ENCODE measurements at places on chromosomes 2 and 18. TPM values are rescaled to one million over a fixed set of nuclear protein-coding genes. Genes with fewer than 3 reads are reported as not detected.

KCNG3 gene
- polyA plus RNA-seq: 0.86 TPM

- no peak for DNase-seq
Measured at GRCh38 chr2:64840426-64840881, 148.7 kb upstream of the SLC1A4 start.

- no peak for DNase-seq
Measured at GRCh38 chr2:208195531-208195930, 5.7 kb upstream of the C2orf80 start.

GRCh38 chr2:10889651-10890215 is 22.0 kb upstream of the KCNF1 start:
- DNase-seq: no peak

DNA sequence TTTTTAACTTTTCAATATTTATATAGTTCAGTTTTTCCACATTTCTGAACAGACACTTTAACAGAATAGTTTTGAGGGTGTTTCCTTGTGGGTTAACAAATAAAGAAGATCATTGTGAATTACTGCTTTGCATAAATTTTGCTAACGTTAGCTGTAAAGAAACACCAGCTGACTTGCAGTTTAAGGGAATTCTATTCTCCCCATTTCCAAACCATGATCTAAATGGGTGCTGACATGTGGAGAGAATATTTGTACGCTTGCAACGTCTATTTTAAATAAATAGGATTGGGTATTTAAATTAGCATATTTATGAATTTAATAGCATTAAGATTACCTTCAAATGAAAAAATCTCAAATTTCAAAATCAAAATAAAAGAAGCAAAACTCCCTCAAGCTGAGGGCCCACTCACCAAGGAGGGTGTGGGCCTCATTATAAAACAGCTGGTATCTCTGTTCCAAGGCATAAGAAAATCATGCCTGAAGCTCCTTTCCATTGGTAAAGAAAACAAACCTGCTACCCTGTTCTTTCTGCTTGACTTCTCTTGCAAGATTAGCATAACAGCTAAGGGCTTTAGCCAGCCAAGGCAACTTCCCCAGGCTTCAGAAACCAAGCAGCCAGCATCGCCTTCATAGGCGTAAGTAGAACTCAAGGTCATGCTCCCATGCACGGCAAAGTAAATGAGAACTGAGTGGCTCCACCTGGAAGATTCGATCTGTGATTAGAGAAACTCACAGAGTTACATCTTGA is 3.2 kb downstream of the MRO start:
- DNase-seq: no peak

DNA sequence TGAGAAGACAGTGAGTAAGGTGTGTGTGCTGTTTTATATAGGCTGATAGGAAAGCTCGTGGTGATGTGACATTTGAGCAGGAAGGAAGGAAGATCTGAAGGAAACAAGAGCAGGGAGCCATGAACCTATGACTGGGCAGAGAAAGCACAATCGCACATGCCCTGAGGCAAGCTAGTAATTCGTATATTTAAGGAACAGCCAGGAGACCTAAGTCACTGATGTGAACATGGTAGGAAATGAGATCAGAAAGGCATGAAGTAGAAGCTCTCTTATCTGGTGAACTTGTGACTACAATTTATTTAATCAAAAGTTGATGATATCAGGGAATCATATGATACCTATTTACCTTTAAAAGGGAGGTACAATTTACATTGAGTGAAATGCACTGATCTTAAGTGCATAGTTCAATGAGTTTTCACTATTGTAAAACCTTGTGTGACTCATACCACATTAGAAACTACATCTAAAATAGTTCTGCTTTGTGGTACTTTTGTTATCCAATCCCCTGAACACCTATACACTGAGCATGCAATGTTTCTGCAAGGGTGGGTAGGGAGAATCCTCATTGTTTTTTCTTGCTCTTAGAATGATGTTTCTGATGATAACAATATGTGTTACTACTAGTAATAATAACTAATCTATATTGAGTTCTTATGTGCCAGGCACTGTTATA is 67.5 kb downstream of the GALNT13 start:
- no peak for DNase-seq

DNA sequence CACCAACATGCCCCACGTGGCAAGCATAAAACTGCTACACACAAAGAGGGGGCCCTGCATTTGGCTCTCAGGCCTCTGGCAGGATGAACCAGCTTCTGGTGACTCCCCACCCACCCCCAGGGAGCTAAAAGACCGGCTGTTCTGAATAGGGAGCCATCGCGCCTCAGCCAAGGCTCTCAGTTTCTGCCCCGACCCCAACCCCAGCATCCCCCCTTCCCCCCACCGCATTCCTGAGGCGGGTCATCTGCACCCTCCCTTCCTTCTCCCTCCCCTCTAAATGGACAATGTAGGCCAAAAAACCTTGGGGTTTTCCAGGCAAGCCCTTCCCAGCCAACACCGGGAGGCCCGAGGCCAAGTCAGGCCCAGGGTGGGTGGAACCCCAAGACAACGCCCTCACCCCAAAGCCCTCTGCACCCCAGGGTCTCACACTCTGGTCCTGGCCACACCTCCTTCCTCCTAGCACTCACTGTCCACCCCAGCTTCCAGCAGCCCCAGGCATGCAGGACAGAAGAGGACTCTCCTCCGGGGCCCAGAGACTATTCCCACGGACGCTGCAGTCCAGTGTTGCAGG is 5.7 kb downstream of the CYP26B1 start:
- DNase-seq: no peak

GRCh38 chr2:99386011-99386410 is 48.8 kb downstream of the EIF5B start:
- no peak for DNase-seq

DNA sequence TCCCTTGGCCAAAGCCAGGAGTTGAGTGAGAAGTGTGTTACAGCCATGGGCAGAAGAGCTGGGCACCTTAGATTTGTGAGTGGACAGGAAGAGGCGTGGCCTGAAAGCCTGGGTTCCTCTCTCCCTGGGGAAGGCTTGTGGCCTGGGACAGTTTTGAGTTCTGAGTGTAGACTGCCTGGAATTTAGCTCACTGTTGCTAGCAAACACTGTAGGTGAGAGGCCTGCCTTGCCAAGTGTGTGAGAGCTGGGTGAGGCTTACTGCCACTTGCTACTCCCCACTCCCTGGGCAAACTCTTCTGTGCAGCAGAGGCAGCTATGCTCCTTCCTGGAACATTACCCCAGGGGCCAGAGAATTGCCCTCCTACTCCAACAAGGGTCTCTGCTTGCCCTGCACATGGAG is 150.0 kb upstream of the GALNT5 start:
- no peak for DNase-seq

DNA sequence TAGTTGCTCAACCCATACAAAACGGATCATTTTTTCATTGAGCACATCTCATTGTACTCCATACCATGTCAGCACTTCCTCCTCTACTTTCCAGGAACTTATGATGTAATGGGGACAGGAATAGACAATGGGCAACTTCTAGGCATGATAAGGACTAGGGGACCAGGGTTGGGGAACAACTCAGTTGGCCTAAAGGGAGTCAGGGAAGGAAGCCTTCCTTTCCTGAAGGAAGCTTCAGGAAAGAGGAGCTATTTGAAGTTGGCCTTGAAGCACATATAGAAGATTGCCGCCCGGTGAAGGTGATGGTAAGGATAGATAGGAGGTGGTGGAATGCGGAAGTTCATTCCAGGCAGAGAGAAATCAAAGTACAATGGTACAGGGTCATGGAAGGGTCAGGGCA is 283.9 kb downstream of the SLC8A1 start:
- no peak for DNase-seq

MTCL1 gene
- 33.1 TPM for polyA plus RNA-seq

Measured in left renal cortex interstitium (tissue), 4 donors.